Astrocyte of the spinal cord (primary cell): ENCODE measurements at places on chromosomes 12 and 14.
A peak's percentile ranks its signal among the peaks of the same experiment; 100 is the strongest.

- DNase-seq: no peak
Measured at GRCh38 chr14:63513756-63514155, 29.4 kb downstream of the PPP2R5E start.

DNA sequence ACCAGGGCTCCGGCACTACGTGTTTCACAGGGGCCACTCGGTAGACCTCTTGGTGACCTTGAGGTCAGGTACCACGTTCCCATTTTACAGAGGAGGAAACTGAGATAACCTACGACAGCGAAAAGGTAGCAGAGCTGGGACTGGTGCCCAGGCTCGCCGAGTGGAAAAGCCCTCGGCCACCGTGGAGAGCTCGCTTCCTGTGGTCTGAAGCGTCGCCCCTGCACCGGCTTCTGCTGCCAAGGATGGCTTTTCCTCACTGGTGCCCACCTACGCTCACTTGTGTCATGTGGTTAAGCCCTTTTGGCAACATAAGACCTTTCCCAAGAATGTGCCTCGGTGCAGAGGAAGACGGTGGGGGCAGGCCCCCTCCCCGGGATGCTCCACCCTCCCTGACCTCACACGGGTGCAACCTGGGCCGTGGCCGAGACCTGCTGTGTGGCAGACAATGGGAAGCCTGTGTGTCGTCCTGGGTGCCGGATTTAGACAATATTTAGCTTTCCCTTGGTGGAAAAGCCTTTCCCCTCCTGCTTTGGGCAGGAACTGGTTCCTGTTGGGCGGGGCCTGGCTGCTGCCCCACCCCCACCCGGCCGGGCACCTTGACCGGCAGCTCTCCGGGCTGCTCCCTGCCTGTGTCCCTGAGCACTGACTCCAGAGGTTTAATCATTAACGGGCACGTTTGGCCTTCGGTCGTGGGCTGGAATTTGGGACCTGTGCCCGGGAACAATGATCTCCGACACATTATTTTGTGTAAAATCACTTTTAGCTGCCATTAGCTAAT, 32.4 kb upstream of the PPP1R13B start:
- DNase-seq: no peak

DNA sequence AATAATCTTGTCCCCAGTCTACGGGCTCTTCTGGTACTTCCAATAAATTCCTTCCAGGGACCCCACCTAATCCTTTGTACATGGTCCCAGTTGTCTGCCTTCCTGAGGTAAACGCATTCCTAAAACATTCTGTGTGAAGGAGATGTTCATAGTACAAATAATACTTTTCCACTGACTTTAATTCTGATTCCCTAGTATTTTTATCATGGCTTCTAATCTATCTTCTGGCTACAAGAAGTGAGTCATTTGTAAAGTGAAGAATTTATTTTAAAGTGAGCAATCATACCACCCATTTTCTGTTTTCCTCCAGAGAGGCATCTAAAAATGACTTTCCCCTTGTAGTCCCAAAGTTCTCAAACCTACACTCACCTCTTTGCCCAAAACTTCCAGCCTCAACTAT, 65.9 kb upstream of the NUDT4 start:
- DNase-seq: no peak

- DNase-seq: no peak
Measured at GRCh38 chr12:63354969-63355368, 204.0 kb upstream of the AVPR1A start.

GRCh38 chr12:91196436-91196835, 13.8 kb upstream of the DCN start:
- no peak for DNase-seq

GRCh38 chr12:109451400-109451799, 25.7 kb downstream of the KCTD10 start:
- DNase-seq: no peak

DNA sequence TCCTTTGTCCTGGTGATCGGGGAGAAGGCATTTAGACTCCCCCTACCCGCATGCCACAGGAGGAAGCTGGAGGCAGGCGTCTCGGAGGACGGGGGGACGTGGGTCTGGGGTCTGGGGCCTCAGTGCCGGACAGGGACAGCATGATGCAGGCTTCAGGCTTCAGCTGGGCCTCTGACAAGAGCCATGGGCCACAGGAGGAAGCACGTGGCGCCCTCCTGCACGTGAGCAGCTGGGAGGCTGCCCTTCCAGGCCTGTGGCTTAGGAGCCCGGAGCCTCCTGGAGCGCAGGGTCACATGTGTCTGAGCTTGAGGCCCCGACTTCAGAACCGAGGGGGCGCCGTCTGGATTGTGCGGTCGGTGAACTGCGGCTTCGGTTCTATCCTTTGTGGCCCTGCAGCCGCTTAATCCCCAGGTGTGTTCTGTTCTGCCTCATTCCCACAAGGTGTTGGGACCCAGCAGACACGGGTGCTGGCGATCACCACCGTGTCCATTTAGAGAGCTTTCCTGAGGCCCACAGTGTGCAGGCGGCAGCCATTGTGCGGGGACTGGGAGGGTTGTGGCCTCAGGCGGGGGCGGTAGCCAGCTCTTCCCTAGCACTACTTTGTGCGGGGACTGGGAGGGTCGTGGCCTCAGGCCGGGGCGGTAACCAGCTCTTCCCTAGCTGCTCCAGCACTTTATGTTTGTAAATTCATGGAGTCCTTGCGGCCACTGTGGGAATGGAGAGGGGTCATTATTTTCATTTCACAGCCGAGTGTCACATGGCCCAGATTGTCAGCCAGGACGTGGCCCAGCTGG, 150.2 kb downstream of the ADGRD1 start:
- DNase-seq: no peak

- peak; percentile 5 for DNase-seq
Measured at GRCh38 chr14:26191123-26191522, 406.7 kb downstream of the NOVA1 start.

DNA sequence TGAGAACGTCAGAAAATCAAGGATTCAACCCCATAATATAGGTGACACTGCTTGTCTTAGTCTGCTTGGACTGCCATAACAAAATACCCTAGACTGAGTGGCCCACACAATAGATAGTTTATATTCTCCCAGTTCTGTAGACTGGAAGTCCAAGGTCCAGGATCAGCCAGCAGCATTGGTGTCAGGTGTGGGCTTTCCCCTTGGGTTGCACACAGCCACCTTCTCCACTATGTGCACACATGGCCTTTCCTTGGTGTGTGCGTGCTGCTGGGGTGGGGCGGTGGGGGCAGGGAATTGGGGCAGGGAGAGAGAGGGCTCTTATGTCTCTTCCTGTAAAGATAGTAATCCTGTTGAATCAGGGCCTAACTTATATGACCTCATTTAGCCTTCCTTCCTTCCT, 106.4 kb downstream of the SLC25A47 start:
- no peak for DNase-seq

- DNase-seq: no peak
Measured at GRCh38 chr12:108822497-108823205, 34.7 kb downstream of the SSH1 start.

- DNase-seq: peak; percentile 81
Measured at GRCh38 chr12:25769082-25769945, 189.2 kb upstream of the RASSF8 start.

DNA sequence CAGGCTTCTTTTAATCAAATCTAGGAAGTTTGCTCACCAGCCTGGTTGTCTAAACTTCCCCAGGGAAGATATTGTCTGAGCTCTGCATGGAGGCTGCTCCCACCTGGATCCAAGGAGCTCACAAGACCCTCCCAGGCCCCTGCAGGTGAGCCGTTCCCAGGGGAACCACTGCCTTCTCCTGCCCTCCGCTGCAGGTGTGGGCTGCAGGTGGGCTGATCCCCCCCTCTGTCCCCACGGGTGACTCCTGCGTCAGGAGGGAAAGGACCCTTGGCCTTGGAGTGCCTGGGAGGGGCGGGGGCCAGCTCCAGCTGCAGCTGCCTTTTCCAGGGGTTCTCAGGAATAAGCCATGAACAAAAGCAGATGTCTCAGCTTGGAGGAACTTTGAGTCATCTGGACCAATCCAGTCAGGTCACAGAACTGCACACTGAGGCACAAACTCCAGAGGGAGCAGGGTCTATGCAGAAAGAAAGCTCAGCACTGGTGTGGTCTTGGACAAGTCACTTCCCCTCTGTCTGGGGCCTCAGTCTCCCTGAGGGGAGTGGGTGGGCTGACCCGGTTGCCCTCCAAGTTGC, 246.6 kb upstream of the RTL1 start:
- DNase-seq: no peak

GRCh38 chr14:105374389-105374788, 23.9 kb upstream of the TEX22 start:
- DNase-seq: no peak

DNA sequence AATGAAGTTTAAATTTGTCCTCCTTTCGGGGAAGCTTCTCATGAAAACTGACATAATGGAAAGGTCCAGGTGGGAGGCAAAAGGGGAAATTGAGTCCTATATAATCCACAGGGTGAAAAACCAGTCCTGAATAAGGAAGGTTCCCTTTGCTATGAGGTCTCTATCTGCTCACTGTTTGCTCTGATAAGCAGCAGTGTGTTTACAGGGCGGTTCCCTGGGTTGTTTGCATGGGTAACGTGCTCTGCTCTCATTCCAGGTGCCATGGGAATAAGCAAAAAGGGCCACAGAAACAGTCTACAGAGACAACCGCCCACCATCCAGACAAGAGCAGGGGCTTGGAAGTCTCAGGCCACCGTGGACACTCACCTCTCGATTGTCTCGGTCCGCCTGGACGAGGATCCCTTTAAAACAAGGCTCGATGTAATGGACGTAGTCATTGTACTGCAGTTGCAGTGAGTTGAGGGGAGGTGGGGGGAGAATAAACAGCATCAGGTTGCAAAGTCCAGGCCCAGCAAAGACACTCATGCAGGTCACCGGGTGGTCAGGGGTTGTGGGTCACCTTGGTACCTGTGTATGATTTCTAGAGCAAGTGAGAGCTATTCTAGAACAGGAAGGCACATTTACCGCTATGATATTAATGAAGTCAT, 32.7 kb downstream of the CACNA2D4 start:
- DNase-seq: no peak

DNA sequence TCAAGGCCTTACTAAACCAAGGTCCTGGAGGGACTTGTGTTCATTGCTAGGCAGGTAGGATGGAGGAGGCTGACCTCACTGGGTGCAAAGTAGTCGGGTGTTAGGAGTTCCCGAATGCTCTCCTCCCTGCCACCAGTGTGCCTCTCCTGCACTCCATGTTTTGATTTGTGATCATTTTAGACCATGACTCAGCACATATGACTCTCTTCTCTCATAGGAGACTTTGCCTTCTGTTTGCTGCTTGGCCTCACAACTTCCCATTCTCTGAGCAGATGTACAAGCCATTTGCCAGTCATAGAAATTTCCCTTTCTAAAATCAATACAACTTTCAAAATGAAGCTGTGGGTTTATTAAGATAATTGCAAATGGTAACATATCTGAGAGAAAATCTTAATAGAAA, 46.6 kb upstream of the LRIG3 start:
- peak; percentile 8 for DNase-seq

DNA sequence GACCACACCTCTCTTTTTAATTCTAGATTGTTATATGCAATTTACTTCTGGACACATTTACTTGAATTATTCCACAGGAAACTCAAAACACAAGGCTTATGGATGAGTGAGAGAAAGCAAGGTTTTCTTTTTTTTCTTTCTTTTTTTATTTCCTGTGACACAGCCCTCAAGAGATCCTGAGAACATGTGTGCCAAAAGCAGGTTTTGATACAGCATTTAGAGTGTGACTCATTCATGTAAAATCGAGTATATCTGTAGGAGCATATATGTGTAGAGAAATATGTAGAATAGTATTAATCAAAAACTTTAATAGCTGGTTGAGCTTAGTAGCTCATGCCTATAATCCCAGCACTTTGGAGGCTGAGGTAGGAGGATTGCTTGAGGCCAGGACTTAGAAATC, 4.4 kb upstream of the MAX start:
- DNase-seq: no peak

GRCh38 chr12:42213954-42214426, 24.1 kb downstream of the YAF2 start:
- peak; percentile 58 for DNase-seq

DNA sequence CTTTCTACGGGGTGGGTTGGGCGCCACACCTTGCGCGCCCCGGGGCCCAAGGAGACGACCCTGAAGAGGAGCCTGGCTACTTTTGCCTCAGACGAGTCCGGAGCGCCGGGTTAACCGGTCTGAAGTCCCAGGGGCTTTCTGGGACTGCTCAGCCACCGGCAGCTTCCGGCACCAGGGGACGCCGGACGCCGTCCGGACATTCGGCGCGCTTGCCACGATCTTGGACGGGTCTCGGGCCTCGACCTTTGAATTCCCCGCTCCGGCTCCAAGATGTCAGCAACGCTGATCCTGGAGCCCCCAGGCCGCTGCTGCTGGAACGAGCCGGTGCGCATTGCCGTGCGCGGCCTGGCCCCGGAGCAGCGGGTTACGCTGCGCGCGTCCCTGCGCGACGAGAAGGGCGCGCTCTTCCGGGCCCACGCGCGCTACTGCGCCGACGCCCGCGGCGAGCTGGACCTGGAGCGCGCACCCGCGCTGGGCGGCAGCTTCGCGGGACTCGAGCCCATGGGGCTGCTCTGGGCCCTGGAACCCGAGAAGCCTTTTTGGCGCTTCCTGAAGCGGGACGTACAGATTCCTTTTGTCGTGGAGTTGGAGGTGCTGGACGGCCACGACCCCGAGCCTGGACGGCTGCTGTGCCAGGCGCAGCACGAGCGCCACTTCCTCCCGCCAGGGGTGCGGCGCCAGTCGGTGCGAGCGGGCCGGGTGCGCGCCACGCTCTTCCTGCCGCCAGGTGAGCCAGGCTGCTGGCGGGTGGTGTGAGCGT, at the start of gene ACOT4:
TSS of gene ACOT4 (plus strand) at position 184 of the 760 bp plus-strand sequence. CDS start at position 271, 87 bp downstream.
- peak; percentile 19 for DNase-seq

DNA sequence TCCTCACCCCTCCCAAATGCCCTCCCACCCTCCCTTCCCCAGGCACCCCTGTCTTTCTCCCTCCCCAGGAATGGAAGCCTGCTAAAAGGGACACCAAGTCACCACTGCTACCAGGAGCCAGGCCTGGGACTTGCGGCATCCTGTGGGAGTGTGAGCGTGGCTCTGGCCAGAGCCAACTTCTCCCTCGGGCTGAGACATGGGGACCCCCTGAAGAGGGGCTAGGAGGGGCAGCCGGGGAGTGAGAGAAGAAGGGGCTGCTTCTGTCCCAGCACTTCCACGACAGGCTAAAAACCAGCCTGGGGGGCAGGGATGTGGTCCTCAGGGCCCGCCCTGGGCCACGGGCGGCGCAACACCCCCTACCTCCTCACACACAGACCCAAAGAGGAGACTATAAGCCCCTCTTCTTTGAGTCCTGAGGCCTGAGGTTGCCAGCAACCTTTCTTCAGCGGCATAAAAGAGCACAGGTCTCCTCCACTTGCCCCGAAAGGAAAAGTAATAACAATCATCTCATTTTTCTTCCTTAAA, 278.9 kb downstream of the DPF3 start:
- no peak for DNase-seq

GRCh38 chr14:77457115-77457521, 283 bp downstream of the VIPAS39 start:
- no peak for DNase-seq

DNA sequence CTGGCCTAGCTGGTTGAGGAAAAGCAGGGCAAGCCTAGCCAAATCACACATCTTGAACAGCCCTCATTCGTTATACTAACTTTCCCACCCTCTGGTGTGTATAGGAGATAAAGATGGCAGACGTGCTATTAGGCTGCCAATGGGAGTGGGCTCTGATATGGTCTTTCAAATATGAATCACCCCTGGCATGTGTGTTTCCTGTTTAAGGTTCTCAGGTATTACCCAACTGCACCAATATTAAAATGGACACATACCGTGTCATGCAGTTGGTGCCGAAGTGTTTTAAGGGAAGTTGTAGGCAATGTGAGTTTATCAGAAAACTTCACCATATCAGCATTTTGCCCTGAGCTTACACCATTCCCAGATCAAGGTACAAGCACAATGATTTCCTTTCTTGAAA, 33.4 kb downstream of the CHST11 start:
- DNase-seq: no peak

- no peak for DNase-seq
Measured at GRCh38 chr12:106146987-106147386, 8.2 kb upstream of the NUAK1 start.
